ENCODE measurements at places on chromosomes 2 and 18.

GRCh38 chr2:105403783-105404698 lies 5.2 kb upstream of the FHL2 start:
- no peak for DNase-seq

GRCh38 chr2:40113272-40113968 lies 334.4 kb upstream of the THUMPD2 start:
- DNase-seq: no peak

DNA sequence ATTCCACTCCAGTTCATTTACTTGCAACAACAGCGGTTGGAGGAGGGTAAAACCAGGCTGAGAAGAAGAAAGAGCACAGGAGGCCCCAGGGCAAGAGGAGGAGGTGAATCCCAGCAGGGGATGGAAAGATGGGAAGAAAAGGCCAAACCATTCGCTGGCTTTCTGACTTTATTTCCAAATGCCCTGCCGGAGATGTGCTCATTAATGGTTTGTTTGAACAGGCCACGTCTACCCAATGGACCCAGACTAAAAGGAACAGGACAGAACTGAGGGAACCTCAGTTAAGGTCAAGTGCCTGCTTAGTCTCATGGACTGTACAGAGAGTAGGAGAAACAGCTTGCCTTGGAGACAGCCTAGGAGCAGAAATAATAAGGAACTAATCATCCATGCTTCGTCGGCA lies 121.6 kb upstream of the NDUFV2 start:
- DNase-seq: no peak

DNA sequence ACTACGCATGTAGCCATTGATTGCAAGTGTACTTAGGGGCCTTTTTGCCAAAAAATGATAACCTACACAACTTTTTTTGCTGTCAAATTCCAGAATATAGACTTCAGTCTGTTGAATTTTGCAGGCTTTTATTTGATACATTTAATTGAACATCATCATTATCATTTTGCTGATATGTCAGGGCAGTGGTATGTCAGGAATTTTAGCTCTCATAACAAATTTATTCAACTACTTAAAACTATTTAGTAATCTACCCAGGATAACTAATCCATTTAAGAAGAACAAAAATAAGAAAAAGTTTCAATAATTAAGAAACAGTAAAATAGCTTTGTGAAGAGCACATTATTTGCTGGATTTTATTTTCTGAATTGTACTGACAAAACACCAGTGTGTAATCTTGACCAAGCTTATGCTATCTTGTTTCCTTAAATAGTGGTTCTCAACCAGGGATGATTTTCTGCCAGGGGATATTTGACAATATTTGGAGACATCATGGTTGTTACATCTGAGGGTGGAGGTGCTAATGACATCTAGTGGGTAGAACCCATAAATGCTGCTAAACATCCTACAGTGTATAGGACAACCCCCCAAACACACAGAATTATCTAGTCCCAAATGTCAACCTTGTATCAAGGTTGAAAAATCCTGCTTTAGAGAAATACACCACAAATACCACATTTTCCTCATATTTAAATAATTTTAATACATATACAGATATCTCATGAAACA lies 12.1 kb upstream of the TTN start:
- no peak for DNase-seq

DNA sequence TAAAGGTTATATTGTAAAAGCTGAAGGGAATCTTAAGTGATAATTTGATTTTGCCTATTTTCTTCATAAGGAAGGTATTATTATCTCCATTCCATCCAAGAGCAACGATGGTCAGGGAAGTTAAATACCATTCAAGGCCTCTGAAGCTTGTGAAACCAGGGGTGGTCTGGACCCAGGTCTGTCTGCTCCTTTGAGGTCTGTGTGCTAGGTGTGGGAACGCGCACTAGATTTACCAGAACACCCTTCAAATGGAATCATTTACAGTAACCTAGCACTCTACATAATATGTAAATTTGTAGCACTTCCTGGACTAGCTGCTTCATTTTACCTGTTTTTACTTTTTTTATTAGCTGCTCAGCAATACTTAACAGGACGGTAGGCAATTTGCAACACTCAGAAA lies 6.4 kb upstream of the TRIB2 start:
- DNase-seq: no peak

DNA sequence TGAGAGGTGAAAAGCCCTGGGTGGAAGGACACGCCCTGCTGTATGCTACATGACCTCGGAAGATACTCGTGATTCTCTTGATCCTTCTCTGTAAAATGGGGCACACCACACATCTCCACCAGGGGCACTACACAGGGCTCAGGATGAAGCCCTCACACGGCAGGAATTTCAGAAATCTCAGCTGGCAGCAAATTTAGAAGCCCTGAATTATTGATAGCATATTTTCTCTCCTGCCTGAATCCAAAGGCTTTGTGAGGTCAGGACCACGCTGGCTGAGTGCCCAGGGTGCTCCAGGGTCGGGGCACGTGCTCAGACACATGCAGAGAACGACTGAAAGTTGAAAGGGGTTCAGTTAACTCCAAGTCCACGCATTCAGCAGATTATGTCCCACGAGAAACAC lies 42.1 kb upstream of the GALR1 start:
- peak; percentile 41 for DNase-seq

- no peak for DNase-seq
Observed at GRCh38 chr2:199018826-199019225, 438.9 kb downstream of the SATB2 start.

GRCh38 chr18:61362511-61362910 lies 29.3 kb downstream of the CDH20 start:
- no peak for DNase-seq

- no peak for DNase-seq
Observed at GRCh38 chr2:9484533-9484932, 10.2 kb downstream of the IAH1 start.

All from activated CD4-positive, alpha-beta T cell treated with anti-CD3 and anti-CD28 coated beads for 1 hour (primary cell).